ENCODE measurements at places on chromosomes 3 and 15. TPM values are rescaled to one million over a fixed set of nuclear protein-coding genes. Genes with fewer than 3 reads are reported as not detected.
A peak's percentile ranks its signal among the peaks of the same experiment; 100 is the strongest.

DNA sequence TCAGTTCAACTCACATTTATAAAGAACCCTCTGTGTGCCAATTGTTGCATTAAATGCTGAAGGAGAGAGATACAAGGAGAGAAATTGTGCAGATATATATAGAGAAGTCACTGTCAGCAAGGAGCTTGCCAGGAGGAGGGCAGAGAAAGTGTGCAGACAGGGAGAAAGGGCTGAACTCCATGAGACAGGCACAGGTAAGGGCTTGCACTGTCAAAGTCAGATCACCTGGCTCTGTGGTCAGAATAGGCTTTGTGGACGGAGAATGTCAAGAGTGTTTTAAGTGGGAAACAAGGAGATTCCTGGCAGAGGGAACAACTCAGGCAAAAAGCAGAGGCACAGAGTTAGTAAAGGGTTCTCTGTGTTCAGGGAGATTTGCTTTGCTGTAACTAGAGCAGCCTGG lies 303.0 kb upstream of the TPRG1 start:
- DNase-seq = peak; percentile 59
- no peak overlapping the region for H3K4me3 ChIP-seq
- no peaks in the 10 kb centered on the region for H3K36me3 ChIP-seq
- no peak overlapping the region for H3K27ac ChIP-seq

The HGD gene
- total RNA-seq = 136 TPM

GRCh38 chr15:71649894-71650293 lies 160.5 kb upstream of the NR2E3 start:
- H3K36me3 ChIP-seq = no peaks in the 10 kb centered on the region
- no peak overlapping the region for H3K27ac ChIP-seq
- no peaks in the 10 kb centered on the region for H3K27me3 ChIP-seq
- H3K4me1 ChIP-seq = no peaks in the 10 kb centered on the region
- no peak overlapping the region for H3K4me3 ChIP-seq
- DNase-seq = no peak

GRCh38 chr3:148379763-148380382 lies 317.8 kb upstream of the AGTR1 start:
- no peaks in the 10 kb centered on the region for H3K4me1 ChIP-seq
- H3K27ac ChIP-seq = no peak overlapping the region
- no peak overlapping the region for H3K4me3 ChIP-seq
- no peaks in the 10 kb centered on the region for H3K27me3 ChIP-seq
- DNase-seq = no peak

- H3K4me1 ChIP-seq = no peaks in the 10 kb centered on the region
- no peaks in the 10 kb centered on the region for H3K36me3 ChIP-seq
- no peaks in the 10 kb centered on the region for H3K27me3 ChIP-seq
Measured at GRCh38 chr15:27627623-27628022, 471.5 kb downstream of the OCA2 start.

- DNase-seq = no peak
- H3K4me1 ChIP-seq = peaks cover 15% of the 10 kb centered on the region
- no peaks in the 10 kb centered on the region for H3K27me3 ChIP-seq
- H3K27ac ChIP-seq = no peak overlapping the region
Measured at GRCh38 chr3:195802261-195802701, 9.4 kb downstream of the MUC4 start.

The TMOD2 gene
- total RNA-seq = 14.1 TPM
